ENCODE measurements at places on chromosomes 11 and 22.

GRCh38 chr11:106727256-106727655 is 291.0 kb downstream of the GUCY1A2 start:
- DNase-seq = no peak

DNA sequence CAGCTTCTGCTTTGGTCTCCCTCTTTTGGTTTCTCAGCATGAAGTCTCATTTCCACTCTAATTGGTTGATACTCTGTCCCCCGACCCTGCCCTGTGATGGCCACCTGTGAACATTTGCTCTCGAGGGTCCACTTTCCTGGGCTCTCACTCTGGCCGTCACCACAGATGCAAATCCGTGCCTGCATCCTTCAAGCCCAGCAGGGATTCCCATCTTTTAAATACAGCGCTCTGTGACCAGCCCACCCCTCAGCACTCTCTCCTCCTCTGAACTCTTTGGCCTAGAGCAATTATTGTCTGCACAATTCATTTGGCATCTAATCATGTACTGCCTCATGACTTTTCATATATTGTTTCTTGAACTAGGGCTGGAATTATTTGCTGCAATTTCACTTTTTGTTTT is 26.0 kb downstream of the PKNOX2 start:
- no peak for DNase-seq

- no peak for DNase-seq
Measured at GRCh38 chr11:76823481-76824028, 37.2 kb upstream of the ACER3 start.

DNA sequence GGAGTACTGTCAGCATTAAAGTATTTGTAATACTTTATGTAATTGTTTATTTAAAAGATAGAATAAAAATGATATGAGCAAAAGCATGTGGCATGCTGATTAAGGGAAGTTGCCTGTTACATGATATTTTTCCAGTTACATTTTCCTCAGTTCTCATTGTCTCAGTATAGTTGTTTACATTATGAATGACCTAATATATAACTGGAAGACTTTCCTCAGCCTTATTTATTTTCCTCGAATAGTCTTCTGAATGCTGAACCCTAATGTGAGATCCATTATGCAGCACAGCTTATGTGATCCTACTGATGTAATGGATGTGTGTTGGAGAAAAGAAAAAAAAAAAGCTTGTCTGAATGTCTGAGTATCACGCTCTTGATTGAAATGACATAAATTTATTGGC is 95.5 kb downstream of the LUZP2 start:
- DNase-seq = no peak

- DNase-seq = no peak
Measured at GRCh38 chr11:35040221-35040942, 98.6 kb upstream of the CD44 start.

GRCh38 chr11:122181372-122181771 is 65.4 kb upstream of the BLID start:
- no peak for DNase-seq
